Esophagus squamous epithelium (tissue), 5 donors: ENCODE measurements at places on chromosomes 6 and 20. TPM values are rescaled to one million over a fixed set of nuclear protein-coding genes. Genes with fewer than 3 reads are reported as not detected.

The IL17F gene
- total RNA-seq, result not detected

The FOXA2 gene
- not detected for total RNA-seq

The OLIG3 gene
- not detected for total RNA-seq

The ARFGEF3 gene
- 1.0 TPM for total RNA-seq

The FNDC1 gene
- 0.06 TPM for total RNA-seq

The MRPL14 gene
- total RNA-seq, result 48.8 TPM

The LY6G6F gene
- total RNA-seq, result not detected

The TCF15 gene
- not detected for total RNA-seq

The PRSS16 gene
- total RNA-seq, result 10.9 TPM

The SNAI1 gene
- 0.44 TPM for total RNA-seq

The COL12A1 gene
- 15.6 TPM for total RNA-seq

The CDKAL1 gene
- total RNA-seq, result 6.5 TPM

The FOXC1 gene
- total RNA-seq, result 2.9 TPM

The AVP gene
- not detected for total RNA-seq

The ENPP4 gene
- 4.8 TPM for total RNA-seq

The RCAN2 gene
- 1.4 TPM for total RNA-seq

The LCA5 gene
- total RNA-seq, result 1.2 TPM

The PLG gene
- not detected for total RNA-seq

The PNPLA1 gene
- total RNA-seq, result 0.59 TPM

The PPIL6 gene
- 0.35 TPM for total RNA-seq

The DLK2 gene
- 24.8 TPM for total RNA-seq

The ELOVL2 gene
- 0.18 TPM for total RNA-seq

The BEND6 gene
- total RNA-seq, result 0.57 TPM

The TFB1M gene
- 11.3 TPM for total RNA-seq

The FRK gene
- 10.7 TPM for total RNA-seq

The MCHR2 gene
- total RNA-seq, result not detected

The MPIG6B gene
- total RNA-seq, result 1.4 TPM

The CLVS2 gene
- total RNA-seq, result not detected

The PRPH2 gene
- total RNA-seq, result not detected

The IYD gene
- not detected for total RNA-seq

The TGM3 gene
- 1,326 TPM for total RNA-seq

The PRICKLE4 gene
- 10.7 TPM for total RNA-seq

The PREX1 gene
- 10.9 TPM for total RNA-seq

The HLA-DOB gene
- 3.6 TPM for total RNA-seq

The SNPH gene
- total RNA-seq, result 1.4 TPM

The SLC35D3 gene
- total RNA-seq, result not detected
